ENCODE measurements at places on chromosomes 3 and 15.

DNA sequence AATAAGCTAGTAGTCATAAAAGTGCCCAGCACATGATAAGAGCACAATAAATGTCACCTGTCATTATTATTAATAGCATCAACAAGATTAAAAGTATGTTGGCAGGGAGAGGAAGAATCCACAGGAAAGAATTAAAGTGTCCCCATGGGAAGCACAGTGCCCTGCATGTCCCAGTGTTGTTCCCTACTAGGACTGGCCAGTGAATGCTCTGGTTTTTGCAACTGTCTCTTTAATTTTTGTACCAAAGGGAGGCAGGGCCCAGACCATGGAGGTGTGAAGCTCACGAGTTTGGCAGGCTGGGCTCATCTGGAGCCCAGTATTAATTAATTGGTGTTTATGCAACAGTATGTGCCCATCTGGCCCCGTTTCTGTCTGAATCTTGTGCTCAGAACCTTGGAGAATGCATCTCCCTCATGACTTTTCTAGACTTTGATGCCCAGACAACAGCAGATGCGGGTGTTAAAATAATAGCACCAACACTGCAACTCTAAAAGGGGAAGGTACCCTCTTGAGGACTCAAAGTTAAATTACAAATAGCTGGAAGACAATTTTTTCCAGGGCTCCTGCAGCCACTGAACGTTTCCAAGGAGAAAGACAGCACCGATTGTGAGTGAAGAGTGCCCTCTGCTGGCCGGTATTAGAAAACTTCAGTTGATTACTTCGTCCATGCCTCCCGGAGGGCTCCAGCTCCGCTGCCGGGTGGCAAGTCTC is 71.9 kb upstream of the SPATA12 start:
- no peak for DNase-seq

- DNase-seq: no peak
Observed at GRCh38 chr15:98653686-98654085, 5.3 kb downstream of the IGF1R start.

DNA sequence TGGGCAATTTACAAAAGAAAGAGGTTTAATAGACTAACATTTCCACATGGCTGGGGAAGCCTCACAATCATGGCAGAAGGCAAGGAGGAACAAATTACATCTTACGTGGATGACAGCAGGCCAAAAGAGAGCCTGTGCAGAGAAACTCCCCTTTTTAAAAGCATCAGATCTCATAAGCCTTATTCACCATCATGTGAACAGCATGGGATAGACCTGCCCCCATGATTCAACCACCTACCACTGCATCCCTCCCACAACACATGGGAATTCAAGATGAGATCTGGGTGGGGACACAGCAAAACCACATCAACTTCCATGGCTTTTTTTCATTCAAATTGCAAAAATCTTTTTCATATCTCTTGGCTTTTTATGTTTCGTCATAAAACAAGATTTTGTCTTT is 67.6 kb upstream of the GADL1 start:
- DNase-seq: no peak

DNA sequence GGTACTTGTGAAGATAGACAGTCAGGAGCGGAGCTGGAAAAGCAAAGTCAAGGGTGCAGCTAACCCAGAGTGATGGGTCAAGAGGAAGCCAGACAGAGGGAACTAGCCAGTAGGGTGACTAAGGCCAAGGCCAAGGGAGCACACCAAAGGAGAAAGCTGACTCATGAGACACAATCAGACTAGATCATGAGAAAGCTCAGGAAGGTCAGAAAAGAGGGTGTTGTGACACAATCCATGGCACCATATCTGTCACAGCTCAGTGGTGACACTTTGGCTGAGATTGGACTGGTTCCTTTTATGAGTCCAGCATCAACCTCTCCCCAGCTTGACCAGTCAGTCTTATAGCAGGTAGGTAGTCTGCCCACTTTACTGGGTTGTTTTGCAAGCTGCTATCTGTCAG is 22.2 kb downstream of the P2RY1 start:
- no peak for DNase-seq

GRCh38 chr15:74847432-74847831 is 4.5 kb upstream of the ULK3 start:
- DNase-seq: no peak
